ENCODE measurements at places on chromosomes 2 and 18.

DNA sequence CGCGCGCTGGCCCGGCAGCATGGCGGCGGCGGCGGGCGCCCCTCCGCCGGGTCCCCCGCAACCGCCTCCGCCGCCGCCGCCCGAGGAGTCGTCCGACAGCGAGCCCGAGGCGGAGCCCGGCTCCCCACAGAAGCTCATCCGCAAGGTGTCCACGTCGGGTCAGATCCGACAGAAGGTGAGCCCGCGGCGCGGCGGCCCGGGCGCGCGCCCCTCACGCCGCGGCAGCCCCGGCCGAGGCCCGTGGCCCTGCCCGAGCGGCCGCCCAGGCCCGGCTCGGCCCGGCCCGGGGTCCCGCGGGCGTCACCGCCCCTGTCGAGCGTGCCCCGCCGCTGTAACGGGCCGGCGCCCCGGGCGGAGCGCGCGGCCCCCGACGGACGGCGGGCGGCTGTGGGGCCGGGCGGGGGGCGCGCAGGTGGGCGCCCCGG, 218 bp downstream of the DGKD start:
- DNase-seq: no peak

- DNase-seq: peak; percentile 32
These were observed 54.2 kb upstream of the SEMA4C start for GRCh38 chr2:96923810-96924774.

GRCh38 chr2:184534986-184535385, 63.3 kb upstream of the ZNF804A start:
- DNase-seq: no peak

DNA sequence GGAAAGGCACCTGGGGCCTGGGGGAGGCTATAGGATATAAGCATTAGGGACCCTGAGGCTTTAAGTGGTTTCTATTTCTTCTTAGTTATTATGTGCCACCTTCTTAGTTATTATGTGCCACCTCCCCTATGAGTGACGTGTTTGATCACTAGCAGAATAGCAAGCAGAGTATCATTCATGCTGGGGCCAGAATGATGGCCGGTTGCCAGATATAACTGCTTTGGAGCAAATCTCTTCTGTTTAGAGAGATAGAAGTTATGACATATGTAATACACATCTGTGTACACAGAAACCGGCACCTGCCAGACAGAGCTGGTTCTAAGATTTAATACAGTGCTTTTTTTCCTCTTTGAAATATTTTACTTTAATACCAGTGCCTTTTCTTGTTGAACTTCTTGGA, 29.4 kb downstream of the LIPG start:
- no peak for DNase-seq

DNA sequence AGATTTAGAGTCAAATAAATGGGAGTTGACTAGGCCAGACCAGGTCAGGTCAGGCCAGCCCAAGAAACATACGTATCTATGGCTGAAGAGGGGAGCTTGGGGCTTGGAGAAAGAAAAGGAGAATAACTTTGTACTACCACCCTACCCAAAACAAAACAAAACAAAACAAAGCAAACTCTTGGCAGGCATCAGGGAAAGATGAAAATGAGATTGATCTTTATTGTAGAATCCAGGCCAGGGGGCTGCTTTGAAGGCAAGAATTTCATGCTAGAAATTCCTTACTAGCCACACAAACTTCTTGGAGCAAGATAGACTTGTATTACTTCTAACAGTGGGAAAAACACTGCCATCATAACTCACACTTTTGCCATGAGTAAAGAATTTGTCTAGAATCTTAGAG, 26.2 kb downstream of the QPCT start:
- DNase-seq: no peak

GRCh38 chr18:72246076-72246475, 298.1 kb downstream of the CBLN2 start:
- DNase-seq: no peak

- DNase-seq: peak; percentile 39
These were observed 16.3 kb downstream of the GPR55 start for GRCh38 chr2:230908595-230909191.

GRCh38 chr18:3114026-3114425, 101.1 kb upstream of the LPIN2 start:
- DNase-seq: no peak

GRCh38 chr2:239865059-239865639, 160.0 kb downstream of the NDUFA10 start:
- DNase-seq: no peak

DNA sequence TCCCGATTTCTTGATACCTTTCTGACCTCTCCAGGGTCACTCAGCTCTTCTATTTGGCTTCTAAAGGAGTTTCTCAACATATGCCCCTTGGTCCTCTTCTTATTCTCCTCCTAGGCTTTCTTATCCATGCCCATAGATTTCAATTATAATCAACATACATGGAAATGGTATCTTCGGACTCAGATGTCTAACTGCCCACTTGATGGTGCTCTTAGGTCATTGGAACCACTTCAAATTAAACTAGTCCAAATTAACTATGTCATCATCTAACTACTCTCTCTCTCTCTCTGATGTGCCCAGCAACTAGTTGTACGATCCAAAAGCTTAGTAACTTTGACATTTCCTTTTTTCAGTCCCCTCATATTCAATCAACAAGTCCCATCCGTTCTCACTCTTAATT, 43.2 kb upstream of the GPR75 start:
- no peak for DNase-seq

Measured in stimulated activated CD8-positive, alpha-beta memory T cell treated with anti-CD3 and anti-CD28 coated beads, Interleukin-15, amount 100 ng/mL, for 4 hours (primary cell).